ENCODE measurements at places on chromosomes 6 and 20. TPM values are rescaled to one million over a fixed set of nuclear protein-coding genes. Genes with fewer than 3 reads are reported as not detected.

DNA sequence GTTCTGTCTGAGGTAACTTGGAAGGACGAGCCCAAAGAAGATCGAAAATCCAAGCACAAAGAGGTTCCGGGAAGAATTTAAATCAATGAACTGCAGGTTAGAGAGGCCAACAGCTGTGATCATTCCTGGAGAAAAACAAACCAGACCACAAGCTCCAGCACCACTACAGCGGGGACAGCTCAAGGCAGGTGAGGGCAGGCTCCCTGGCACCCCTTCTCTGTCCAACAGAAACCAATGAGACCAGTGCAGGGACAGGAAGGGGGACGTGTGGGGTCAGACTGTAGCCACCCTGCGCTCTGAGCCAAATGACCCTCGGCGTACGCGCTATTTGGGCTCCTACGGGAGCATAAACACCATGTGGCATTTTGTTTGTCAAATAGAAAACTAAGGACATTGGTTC lies 139.3 kb downstream of the SLC23A2 start:
- no peak for DNase-seq

GRCh38 chr6:169963581-169964297 lies 212.3 kb downstream of the ERMARD start:
- no peak for DNase-seq

EPHA7 gene
- 9.8 TPM for total RNA-seq

- DNase-seq: no peak
Measured at GRCh38 chr6:10205120-10205519, 209.8 kb downstream of the TFAP2A start.

THBS2 gene
- total RNA-seq: 22.7 TPM

F13A1 gene
- total RNA-seq: 122 TPM

CST2 gene
- total RNA-seq: not detected

DNA sequence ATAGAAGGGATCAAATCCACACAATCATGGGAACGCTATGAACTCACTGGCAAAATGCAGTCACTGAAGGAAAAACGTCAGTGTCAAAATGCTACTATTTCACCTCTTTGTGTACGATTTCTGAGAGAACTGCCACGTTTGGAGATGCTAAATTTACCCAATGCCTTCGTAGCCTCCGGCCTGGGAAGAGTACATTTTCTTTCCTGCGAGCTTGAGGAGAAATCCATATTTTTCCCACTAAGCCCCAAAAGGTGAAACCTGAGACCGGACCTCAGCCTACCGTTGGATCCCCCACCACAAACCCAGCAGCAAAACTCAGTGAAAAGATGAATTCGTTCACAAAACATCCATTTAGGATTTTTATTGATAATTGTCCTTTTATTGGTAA lies 131.7 kb downstream of the GPX5 start:
- DNase-seq: no peak

CTCFL gene
- total RNA-seq: not detected

DNA sequence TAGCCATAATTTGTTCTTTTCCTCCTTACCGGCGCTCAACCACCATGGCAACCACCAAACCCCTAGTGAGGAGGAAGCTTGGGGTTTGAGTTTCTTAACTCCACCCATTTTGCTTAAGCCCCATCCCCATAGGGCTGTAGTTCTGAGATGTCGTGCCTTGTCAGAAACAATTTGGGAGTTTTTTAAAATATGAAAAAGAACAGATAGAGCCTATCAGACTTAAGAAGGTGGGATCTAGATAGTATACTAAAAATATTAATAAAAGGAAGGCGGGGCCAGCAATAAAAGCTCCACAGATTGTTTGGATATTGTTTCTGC lies 5.6 kb downstream of the BRD2 start:
- DNase-seq: no peak
